ENCODE measurements at places on chromosomes 11 and 22.

GRCh38 chr11:114782650-114783310 lies 104.5 kb downstream of the NXPE2 start:
- no peak for DNase-seq

GRCh38 chr11:43837879-43838278 lies 42.8 kb upstream of the ALKBH3 start:
- no peak for DNase-seq

- no peak for DNase-seq
Observed at GRCh38 chr11:113773092-113773415, 438 bp downstream of the ZW10 start.

DNA sequence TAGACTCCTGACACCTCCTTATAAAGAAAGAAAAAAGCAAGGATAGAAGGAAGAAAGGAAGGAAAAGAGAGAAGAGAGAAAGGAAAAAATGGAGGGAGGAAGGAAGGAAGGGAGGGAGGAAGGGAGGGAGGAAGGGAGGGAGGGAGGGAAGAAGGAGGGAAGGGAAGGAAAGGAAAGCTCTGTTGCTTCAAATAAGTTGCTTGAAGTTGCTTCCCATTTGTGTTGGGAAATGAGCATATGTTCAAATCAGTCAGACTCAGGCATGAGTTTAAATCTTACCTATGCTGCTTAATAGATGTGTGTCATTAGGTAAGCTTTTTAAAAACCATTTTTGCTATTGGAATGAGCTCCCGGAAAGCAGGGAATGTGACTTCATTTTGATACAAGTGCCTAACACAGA lies 6.6 kb upstream of the GAS2 start:
- DNase-seq: no peak

DNA sequence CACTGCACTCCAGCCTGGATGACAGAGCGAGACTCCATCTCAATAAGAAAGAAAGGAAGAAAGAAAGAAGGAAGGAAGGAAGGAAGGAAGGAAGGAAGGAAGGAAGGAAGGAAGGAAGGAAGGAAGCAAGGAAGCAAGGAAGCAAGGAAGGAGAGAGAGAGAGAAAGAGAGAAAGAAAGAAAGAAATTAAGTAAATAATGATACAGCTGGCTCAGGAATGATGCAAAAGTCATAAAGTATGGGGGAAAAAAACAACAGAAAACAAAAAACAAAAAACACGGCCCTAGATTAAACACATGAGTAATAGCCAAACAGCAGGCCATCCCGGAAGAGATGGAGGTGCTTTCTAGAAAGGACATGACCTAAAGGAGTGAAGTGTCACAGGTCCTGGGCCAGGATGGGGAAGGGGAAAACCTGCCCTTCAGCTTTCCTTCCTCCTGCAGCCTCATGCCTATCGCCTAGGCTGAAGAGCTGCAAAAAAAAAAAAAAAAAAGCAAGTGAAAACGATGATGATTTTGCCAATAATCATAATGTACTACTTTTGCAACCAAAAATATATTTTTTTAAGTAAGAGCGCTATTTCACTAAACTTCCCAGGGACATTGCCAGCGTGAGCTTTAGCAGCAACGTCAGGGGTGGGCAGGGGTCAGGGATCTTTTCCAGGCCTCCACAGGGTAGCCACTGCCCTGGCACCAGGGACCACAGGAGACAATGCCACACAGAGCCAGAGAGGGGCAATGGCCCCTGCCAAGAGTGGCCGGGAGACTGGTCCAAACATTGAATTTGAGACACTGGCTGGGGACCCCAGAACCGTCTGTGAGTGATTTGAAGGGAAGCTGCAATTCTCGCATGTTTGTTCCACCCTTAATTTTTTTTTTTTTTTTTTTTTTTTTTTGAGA lies 28.2 kb upstream of the TMPRSS4 start:
- DNase-seq: no peak

DNA sequence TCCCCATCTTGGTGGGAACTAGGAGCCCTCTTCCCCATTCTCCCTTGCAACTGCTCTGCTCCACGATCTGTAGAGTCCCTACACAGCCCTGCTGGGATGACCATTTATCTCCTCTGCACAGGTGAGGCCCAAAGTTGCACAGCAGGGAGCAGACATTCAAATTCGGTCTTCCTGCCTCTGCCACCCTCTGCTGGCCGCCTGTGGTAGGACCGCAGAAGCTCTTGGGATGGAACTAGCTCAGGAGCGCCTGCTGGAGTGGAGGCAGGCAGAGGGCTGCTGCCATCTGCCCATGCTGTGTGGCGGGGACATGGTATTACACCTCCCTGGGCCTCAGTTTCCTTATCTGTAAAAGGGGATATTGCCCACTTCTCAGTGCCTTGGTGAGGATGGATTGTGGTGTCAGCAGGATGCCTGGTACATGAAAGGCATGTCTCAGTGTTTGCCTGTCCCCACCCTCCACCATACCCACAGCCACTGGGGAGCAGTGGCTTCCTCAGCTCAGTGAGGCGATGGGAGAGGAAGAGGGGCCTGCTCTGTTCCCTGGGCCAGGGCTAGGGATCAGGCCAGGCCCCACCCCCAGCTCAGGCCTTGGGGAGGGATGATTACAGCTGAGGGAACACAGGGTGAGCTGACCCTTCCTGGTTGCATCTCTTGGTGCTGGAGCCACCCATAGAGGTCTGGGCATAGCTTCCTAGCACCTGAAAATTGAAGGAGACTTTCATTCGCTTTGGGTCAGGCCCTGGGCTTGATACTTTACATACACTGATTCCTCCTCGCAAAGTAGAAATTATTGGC lies 11.3 kb upstream of the OMP start:
- peak; percentile 76 for DNase-seq

DNA sequence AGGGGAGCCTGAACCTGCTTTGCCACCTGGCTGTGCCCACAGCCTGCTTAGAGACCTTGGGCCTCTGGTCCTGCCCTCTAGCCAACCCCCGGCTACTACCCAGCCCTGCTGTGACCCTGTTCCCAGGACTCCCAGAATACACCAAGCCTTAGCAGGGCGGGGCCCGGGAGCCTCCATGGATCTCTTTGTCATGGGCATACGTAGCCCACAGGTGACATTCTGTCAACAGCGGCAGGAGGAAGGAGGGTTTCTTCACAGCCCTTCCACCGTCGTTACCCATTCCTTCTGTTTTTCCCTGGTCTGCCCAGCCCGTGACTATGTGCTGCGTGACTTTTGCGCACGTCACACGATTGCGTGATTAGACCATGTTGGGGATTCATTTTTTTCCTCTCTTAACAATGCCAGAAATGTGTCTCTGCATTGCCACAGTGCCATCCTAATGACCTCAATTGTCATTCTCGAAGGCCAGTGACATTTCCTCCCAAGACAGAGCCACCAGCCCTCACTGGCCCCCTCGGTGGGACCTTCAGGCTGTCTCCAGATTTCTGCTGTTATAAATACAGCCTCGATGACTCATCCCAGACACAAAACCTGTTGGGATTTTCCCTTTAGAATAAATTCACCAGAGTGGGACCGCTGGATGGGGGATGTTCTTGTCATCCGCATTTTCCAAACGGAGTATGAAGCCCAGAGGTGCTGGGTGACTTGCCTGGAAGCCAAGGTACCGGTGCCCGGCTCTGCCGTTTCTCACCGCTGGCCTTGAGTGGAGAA lies 9.0 kb downstream of the SYT12 start:
- no peak for DNase-seq

DNA sequence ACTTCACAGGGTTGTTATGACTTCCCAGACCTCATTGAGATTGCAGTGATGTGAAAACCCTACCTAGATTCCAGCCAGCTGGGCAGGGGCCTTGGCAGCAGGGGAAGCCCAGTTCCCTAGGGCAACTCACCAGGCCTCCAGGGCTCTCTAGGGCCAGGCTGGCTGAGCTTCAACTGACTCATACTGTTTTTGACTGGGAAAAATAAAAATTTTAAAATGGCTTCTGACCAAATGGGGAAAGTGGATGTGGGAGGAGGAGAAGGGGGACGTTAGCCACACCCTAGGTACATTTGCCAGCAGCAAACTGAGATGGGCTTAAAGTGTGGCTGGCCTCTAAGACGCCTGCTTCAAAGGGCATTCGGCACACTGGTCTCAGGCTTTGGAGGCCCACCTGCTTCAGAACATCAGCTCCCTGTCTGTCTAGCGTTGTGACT lies 39.0 kb downstream of the BMAL1 start:
- no peak for DNase-seq

GRCh38 chr11:70127653-70128434 lies 49.7 kb downstream of the ANO1 start:
- no peak for DNase-seq

DNA sequence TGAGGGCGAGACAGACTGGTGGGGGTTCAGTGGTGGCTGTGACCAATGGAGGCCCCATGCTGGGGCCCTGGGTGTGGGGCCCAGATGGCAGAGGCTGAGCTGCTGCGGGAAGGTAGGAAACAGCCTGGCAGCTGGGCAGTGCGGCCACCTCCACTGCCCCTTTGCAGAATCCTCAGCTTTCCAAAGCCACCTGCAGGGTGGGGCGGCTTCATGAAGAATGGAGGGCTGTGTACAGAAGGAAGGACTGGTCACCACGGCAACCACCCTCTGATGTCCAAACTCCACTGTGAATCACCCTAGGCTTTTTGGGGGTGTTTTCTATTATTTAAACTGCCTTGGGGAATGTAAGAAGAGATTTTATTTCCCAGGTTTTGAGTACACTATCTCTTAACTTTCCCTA lies 166.3 kb upstream of the NAV2 start:
- DNase-seq: peak; percentile 1

DNA sequence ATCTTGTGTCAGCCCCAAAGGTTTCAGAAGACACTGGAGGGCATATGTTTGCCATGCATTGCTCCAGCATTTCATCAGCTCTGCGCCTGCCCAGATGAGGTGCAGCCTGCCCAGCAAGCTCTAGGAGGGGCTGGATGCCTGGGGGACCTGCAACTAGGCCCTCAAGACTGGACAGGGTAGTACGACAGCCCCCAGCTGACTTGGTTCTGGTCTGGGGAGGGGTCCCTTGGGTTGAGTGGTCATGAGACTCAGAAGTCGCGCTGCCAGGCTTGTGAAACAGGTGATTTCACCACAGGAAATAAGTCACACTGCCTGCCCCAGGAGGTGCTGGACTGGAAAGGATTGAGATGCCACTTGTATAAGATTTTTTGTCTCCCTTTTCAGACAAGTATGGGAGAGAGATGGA lies 23.4 kb downstream of the TPBGL start:
- DNase-seq: no peak

DNA sequence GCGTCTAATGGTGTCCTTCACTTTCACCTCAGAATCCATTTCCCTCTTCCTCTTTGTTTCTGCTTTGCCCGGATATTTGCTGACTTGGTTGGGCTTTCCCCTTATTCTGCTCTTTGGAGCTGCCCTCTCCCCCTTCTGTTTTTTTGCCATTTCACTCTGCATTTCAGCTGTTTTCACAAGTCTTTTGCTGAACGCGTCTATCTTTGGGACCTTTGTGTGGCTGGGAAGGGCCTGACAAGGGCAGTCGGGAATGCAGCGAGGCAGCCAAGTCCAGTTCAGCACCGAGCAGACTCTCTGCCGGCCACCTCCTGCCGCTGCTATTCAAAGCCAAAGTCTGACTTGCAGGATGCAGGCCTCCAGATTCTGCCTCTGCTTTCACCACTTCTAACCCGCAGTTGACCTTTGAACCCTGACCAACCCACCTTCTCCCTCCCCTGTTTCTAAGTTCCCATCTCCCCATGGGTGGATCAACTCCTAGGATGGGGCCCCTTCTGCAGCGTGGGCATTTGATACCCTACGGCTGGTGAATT lies 38.2 kb downstream of the FEZ1 start:
- no peak for DNase-seq

- no peak for DNase-seq
Observed at GRCh38 chr11:106621484-106621883, 396.8 kb downstream of the GUCY1A2 start.

DNA sequence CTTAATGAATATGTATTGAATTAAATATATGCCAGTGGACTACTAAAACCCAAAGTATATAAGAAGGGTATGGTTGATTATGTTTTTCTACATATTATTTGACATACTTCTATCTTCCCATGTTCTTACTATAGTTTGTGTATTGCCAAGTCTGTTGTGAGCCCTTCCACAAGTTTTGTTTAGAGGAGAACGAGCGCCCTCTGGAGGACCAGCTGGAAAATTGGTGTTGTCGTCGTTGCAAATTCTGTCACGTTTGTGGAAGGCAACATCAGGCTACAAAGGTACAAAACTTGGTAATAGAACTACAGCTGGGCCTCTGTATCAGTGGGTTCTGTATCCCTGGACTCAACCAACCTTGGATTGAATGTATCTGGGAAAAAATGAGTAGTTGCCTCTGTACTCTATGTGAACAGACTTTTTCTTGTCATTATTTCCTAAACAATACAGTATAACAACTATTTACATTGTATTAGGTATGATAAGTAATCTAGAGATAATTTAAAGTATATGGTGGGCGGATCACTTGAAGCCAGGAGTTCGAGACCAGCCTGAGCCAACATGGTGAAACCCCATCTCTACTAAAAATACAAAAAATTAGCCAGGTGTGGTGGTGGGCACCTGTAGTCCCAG lies 38.7 kb upstream of the TTC36 start:
- peak; percentile 70 for DNase-seq
